ENCODE measurements at places on chromosomes 5 and 9.

DNA sequence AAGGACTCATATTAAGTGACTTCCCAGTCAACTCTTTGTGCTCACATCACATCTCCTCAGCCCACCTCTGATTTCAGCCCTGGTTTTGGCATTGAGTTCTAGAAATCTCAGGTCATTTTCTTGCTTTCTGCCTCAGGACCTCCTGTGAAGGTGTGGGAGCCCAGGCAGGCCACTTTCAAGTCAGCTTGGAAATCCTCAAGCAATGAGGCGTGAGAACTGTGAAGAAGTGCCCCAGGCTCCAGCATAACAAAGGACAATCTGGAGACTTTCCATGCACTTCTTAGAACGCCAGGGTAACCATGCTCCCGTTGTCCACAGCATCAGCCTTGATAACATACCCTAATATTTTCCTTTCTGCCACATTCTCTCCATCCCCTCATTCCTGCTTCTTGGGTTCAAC is 131.2 kb upstream of the MAP3K1 start:
- no peak for DNase-seq

DNA sequence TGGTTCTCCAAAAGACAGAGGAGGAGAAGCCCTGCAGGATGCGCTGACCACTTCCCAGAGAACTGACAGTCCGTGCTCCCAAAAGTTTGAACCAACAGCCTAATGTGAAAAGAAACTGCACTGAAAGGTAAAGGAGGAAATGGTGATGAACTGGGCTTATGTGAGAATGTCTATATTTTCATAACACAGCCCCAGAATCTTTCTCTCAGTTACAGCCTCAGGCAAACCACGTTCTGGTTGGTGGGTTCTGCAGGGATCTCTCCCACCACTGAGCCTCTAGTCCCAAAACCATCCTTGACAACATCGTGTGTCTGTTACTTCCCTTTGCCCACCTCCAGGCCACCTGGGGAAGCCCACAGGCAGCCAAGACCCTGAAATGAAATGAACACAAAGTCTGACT is 23.9 kb downstream of the SPARC start:
- DNase-seq, result no peak

- no peak for DNase-seq
Observed at GRCh38 chr9:125428902-125429467, 167.4 kb downstream of the GAPVD1 start.

- DNase-seq, result no peak
Observed at GRCh38 chr9:99307851-99308250, 85.8 kb downstream of the SEC61B start.

DNA sequence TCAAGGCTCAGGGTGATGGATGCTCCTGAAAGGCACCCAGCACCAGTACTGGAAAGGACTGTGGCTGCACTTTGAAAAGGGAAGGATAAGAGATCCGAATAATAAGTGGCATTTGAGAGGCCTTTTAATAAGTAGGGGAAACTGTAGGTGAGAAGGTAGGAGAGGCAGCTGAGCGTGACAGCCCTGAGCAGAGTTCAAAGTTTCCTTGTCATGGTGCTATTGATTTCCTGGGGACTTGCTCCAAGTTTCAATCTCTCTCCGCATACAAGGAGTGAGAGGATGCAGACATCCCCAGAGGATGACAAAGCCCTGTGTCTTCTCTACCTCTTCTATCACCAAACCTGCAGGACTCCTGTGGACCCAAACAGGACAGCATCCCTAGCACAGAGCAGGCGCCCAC is 354.5 kb downstream of the SPOCK1 start:
- no peak for DNase-seq

GRCh38 chr5:153445875-153446579 is 44.4 kb upstream of the GRIA1 start:
- no peak for DNase-seq

DNA sequence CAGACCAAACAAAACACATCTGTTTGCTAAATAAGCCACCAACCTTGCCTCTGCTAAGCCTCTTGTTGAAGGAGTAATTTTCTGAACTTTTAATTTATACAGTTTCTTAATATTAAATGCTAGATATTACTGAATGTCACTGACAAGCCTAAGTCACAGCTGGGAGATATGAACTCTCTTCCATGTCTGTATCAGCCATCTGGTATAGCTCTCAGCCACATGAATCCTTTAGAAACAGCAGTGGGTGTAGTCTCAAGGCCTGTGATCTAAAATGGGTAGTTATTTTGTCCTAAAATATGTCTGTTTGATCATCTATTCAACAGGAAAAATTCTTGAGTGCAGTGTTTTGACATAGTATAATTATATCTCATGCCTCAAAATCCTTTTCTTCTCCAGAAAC is 97.2 kb downstream of the CAMK4 start:
- DNase-seq, result no peak

DNA sequence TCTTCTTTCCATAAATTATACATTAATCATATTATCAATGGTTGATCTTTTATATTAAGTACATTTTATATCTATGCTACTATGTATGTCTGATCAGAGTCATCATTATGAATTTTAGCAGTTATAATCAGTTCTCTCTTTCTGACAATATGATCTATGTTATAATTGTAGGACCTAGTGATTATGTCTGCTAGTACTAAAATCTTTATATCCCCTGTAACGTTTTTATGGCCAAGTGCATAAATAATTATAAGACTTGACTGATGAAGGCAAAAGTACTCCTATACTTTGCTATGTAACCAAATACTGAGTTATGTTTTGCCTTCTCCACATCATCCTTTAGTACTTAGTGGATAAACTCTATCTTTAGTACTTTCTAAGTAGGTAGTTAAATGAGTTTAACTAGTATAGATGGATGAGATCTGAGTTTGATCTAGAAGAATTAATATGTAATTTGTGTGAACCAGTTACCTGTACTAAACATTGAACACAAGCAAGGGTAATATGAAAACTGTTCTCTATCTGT is 75.4 kb downstream of the SLF1 start:
- DNase-seq, result no peak

DNA sequence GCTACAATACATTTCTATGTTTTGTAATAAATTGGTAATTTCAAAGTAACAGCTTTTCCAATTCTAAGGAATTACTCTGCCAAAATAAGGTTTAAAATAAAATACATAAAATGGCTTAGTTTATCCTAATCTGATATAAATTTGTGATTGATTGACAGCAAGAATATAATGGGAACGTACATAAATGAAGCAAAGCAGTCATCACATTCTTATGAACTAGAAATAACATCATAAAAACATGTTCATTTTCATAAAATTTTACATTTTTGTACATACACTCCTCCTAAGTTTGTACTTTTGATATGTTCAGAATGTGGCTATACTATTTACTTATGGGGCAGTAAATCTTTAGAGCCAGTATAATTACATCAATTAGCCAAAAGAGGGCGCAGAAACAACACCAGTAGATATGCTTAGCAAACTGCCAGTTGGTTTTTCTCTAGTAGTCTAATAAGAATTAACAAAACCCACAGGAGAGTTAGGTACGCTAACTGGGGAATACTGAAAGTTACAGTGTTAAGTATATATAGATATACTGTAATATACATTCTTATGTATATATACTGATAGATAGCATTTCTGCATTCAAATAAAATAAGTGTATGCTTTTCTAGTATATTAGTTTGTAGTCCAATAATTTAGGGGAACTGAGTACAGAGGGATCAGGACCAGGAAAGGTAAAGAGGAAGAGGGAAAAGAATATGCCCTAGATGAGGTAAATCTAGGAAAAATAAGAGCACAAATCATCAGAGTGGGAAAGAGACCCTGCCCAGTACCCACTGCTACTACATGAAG is 76.8 kb downstream of the ZDHHC21 start:
- peak; percentile 62 for DNase-seq

DNA sequence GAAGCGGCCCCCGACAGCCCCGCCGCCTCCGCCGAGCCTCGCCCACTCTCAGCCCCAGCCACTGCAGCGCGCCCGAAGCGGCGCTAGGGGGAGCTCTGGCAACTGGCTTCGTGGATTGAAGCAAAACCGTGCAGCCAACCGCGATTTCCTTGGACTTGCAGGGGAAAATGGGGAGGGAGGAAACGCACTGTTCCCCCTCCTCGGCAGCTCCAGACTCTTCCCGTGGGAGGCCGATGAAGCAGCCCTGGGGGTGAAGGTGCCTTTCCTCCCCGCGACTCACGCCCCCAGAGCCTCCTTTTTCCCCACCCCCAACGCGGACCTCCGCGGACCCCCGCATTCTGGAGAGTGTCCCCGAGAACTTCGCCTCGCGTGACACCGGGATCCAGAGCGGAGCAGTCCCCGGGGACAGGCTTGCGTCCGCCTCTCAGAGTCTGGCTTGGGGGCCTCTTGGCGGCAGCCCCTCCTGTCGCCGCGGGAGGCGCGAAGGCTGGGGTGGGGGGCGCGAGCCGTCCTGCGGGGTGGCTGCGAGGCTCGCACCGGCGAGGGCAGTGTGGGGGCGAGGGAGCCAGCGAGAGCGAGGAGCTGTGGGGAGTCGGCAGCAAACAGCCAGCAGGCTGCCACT is 3.8 kb downstream of the IER5L start:
- DNase-seq, result peak; percentile 78

DNA sequence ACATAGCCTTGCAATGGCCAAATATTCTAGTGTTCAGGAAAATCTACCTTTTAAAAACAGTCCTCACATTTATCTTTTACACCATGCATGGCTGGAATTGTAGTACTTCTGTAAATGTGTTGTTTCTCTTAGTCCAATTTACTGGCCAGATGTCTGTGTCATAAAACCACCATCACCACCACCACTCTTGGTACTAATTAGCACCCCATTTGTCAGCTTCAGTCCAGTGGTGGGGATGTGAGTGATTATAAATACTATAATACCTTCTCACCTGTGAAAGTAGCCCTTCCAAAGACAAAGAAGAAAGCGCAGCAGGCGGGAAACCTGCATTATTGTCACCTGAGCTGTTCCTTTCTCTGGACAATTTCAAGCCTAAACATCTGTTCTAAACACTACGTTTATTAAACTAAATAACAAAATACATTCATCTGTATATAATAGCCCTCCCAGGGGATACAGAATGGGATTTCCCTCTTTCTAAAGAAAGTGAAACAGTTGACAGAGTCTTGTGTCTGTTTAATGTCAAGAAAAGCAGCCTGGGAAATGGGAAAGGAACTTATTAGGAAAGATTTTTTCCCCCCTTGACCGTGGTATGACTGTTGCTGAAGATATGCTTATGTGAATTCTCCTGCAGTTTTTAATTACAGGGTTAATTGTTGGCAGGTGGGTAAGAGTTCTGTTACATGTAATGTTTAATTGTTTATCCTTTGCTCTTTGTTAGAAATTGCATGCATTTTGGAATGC is 144.5 kb upstream of the NUDT12 start:
- no peak for DNase-seq

Data from hippocampal formation (tissue), 2 donors.